ENCODE measurements at places on chromosomes 11 and 22. TPM values are rescaled to one million over a fixed set of nuclear protein-coding genes. Genes with fewer than 3 reads are reported as not detected.

DNA sequence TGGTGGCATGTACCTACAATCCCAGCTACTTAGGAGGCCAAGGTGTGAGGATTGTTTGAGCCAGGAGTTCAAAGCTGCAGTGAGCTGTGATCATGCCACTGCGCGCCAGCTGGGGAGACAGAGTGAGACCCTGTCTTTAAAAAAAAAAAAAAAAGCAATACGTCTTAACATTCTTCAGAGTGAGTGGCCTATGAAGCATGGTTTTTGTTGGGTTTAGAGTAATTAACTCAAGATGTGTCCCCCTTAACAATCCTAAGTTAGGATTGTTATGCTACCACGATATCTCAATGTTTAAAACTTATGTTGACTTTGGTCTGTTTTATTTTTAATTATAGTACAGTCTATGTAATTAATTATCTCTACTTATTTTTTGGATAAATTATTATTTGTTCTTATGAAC, 156.1 kb downstream of the HIPK3 start:
- H3K4me1 ChIP-seq: no peaks in the 10 kb centered on the region
- no peaks in the 10 kb centered on the region for H3K36me3 ChIP-seq
- no peak overlapping the region for H3K27ac ChIP-seq
- H3K4me3 ChIP-seq: no peak overlapping the region
- DNase-seq: no peak

GRCh38 chr22:27068121-27068520, 410.7 kb downstream of the MIAT start:
- H3K4me1 ChIP-seq: no peaks in the 10 kb centered on the region
- DNase-seq: no peak

DNA sequence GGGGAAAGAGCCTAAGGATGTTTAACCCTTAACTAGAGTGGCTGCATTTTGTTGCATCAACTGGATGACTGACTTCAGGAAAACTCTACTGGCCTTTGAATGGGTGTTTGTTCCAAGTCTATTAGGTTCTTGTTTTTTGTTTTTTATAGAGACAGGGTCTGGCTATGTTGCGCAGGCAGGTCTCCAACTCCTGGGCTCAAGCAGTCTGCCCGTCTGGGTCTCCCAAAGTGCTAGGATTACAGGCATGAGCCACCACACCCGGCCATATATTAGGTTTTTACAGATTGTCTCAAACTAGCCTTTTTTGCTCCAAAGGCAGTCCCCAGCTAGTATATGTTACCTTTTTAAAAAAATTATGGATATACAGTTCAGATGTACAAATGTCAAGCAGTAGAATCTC, 1.1 kb downstream of the SMARCB1 start:
- H3K36me3 ChIP-seq: peaks cover 4% of the 10 kb centered on the region
- peak overlapping the region; percentile 98 for H3K27ac ChIP-seq
- peaks cover 19% of the 10 kb centered on the region for H3K4me1 ChIP-seq
- H3K4me3 ChIP-seq: peak overlapping the region; percentile 86
- H3K27me3 ChIP-seq: no peaks in the 10 kb centered on the region
- no peak for DNase-seq

DNA sequence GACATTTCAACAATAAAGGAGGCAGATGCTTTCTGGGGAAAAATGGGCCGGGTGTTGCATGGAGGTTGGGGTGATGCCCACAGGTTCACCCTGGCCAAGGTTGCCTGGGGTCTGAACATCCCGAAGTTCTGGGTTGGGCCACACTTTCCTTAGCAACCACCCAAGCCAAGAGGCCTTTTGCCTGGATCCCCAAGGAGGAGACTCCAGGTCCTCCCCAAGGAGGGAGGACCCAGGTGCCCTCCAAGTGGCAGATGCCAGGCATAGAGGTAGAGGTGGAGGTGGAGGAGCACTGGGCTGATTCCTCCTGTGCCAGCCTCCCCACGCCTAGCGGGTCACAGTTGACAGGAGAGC, 1.2 kb downstream of the CYB5R3 start:
- no peaks in the 10 kb centered on the region for H3K36me3 ChIP-seq
- H3K27ac ChIP-seq: no peak overlapping the region
- H3K4me3 ChIP-seq: peak overlapping the region; percentile 99
- H3K4me1 ChIP-seq: peaks cover 39% of the 10 kb centered on the region
- H3K27me3 ChIP-seq: no peaks in the 10 kb centered on the region

DNA sequence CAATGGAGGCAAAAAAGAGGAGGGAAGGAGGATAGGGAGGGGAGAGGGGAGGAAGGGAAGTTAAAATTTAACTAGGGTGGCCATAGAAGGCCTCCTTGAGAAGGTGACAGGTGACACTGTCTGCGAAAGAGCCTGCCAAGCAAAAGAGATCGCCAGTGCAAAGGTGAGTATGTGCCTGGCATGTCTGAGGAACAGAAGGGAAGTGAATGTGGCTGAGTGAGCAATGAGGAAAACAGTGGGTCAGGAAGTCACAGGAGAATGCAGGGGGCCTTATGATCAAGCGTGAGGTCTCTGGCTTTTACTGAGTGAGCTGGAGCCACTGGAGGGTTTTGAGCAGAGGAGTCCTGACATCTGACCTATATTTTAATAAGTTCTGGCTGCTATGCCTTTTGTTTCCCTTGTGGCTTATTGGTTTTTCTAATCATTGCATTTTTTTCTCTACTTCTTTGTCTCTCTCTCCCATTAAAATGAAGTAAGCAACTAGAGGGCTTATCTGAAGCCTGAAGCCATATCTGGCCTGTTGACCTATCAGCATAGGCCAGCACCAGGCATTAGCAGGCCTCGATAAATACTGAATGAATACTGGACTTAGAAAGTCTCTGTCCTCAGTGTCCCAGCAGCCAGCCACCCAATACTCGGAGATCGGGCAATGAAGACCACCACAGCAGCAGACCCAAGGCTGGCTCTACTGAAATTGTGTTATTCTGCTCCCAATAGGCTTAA, 5.6 kb downstream of the AP1B1 start:
- H3K4me1 ChIP-seq: peaks cover 8% of the 10 kb centered on the region
- DNase-seq: no peak
- H3K27ac ChIP-seq: no peak overlapping the region
- no peak overlapping the region for H3K4me3 ChIP-seq
- no peaks in the 10 kb centered on the region for H3K27me3 ChIP-seq
- peaks cover 4% of the 10 kb centered on the region for H3K36me3 ChIP-seq

- no peaks in the 10 kb centered on the region for H3K4me1 ChIP-seq
- no peak overlapping the region for H3K27ac ChIP-seq
- no peak for DNase-seq
These were observed 34.3 kb upstream of the CSTF3 start for GRCh38 chr11:33195462-33196173.

- no peak overlapping the region for H3K4me3 ChIP-seq
- H3K27ac ChIP-seq: no peak overlapping the region
- H3K27me3 ChIP-seq: no peaks in the 10 kb centered on the region
- no peaks in the 10 kb centered on the region for H3K36me3 ChIP-seq
These were observed 157.0 kb upstream of the TIMP3 start for GRCh38 chr22:32644252-32645100.

- H3K36me3 ChIP-seq: peaks cover 54% of the 10 kb centered on the region
- no peaks in the 10 kb centered on the region for H3K27me3 ChIP-seq
- H3K4me3 ChIP-seq: no peak overlapping the region
- peak; percentile 23 for DNase-seq
- H3K27ac ChIP-seq: no peak overlapping the region
- H3K4me1 ChIP-seq: no peaks in the 10 kb centered on the region
These were observed 19.7 kb downstream of the CTR9 start for GRCh38 chr11:10770626-10771254.

OR8G1 gene
- total RNA-seq: not detected

DNAJB13 gene
- 1.3 TPM for total RNA-seq

KIF18A gene
- total RNA-seq: 3.8 TPM

PATE4 gene
- not detected for total RNA-seq

Data from astrocyte (in vitro differentiated cells and primary cell).